ENCODE measurements at places on chromosomes 11 and 22.

DNA sequence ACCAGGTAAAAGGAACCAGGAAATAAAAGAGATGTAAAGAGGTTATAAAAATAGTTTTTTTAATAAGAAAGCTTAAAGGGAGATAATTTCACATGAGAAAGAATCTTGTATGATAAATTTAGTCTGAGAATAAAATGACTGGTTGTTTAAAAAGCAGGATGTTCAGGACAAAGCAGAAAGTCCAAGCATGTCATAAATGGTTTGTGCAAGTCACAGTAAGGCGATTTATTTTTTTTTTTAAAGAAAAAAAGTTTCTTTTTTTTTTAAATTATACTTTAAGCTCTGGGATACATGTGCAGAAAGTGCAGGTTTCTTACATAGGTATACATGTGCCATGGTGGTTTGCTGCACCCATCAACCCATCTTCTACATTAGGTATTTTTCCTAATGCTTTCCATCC lies 30.8 kb downstream of the GLYATL2 start:
- no peak for DNase-seq

DNA sequence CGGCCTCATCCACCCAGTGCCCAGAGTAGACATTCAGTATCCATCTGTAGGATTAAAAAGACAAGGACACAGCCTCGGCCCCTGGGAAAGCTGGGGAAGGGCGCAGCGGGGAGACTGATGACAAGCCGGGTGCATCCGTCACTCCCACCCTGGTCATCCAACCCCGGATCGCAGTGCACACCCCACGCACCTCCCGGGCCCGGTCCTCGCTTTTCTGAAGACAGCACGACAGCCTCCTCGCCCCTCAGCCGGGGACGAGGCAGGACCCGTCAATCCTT lies 1.1 kb downstream of the FCHSD2 start:
- peak; percentile 58 for DNase-seq

DNA sequence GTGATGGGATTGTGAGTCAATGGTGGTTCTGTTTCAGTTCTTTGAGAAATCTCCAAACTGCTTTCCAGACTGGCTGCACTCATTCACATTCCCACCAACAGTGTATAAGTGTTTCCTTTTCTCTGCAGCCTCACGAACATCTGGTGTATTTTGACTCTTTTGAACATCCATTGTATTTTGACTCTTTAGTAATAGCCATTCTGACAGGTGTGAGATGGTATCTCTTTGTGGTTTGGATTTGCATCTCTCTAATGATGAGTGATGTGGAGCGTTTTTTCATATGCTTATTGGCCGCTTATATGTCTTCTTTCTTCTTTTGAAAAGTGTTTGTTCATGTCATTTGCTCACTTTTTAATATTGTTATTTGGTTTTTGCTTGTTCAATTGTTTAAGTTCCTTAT lies 19.4 kb downstream of the NELL1 start:
- no peak for DNase-seq

- no peak for DNase-seq
Measured at GRCh38 chr11:134098566-134099184, 29.8 kb downstream of the JAM3 start.

DNA sequence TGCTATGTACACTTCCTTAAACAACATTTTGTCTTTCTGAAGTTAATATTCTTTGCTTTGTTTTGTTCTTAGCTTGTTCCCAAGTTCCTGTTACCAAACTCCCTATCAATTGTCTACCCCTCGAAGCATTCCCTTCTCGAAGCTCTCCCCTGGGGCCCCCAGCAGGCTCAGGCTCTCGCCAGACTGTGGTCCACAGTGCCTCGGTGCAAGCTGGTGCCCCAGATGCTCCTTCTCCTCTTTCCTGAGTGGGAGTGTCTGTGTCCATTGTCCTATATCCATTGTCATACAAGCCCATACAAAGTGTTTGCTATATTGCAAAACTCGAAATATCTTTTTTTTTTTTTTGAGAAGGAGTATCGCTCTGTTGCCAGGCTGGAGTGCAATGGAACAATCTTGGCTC lies 51.7 kb upstream of the RTL6 start:
- no peak for DNase-seq

DNA sequence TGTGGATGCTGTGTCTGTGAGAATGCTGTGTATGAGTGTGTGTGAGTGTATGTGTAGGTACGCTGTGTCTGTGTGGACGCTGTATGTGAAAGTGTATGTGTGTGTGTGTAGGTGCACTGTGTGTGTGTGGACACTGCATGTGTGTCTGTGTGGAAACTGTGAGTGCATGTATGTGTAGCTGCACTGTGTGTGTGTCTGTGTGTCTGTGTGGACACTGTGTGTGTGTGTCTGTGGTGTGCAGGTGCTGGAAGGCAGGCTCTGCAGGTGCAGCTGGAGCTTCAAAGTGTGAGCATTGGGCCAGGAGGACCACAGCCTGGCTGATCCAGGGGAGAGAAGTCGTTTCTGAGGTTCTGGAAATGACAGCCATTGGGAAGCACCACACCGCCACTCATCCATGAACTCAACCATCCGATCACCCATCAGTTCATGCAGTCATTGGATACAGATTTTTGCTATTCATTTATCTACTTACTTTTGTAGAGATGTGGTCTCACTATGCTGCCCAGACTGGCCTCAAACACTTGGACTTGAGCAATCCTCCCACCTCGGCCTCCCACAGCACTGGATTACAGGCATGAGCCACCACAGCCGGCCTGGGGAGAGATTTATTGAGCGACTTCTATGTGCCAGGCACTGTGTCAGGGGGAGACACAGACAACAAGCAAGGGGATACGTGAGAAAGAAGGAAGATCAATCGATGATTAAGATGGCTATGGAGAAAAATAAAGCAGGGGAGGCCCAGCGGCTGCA lies 9.6 kb downstream of the TRPM5 start:
- DNase-seq, result no peak

DNA sequence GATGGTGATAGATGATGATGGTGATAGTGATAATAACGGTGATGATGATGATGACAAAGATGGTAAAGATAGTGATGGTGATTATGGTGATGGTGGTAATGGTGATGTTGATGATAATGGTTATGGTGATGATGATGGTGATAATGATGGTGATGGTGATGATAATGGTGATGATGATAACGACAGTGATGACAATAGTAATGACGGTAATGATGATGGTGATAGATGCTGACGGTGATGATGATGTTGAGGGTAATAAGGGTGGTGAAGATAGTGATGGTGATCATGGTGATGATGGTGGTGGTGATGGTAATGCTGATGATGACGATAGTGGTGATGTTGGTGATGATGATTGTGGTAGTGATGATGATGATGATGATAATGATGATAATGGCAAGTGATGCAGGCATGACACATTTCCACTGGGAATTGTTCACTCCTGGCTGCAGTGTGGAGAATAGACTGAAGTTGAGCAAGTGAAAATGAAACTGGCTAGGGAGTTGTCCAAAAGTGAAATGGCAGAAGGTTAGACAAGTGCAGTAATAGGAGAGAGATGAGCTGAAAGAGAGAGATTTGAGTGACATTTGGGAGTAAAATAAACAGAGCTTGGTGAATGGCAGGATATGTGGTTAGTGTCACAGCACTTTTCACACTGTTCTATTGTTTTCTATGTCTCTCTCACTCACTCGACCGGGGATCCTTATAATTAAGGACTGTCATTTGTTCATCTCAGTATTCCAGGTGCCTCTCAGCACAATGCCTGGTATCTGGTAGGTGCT lies 992.5 kb downstream of the OPCML start:
- peak; percentile 19 for DNase-seq

DNA sequence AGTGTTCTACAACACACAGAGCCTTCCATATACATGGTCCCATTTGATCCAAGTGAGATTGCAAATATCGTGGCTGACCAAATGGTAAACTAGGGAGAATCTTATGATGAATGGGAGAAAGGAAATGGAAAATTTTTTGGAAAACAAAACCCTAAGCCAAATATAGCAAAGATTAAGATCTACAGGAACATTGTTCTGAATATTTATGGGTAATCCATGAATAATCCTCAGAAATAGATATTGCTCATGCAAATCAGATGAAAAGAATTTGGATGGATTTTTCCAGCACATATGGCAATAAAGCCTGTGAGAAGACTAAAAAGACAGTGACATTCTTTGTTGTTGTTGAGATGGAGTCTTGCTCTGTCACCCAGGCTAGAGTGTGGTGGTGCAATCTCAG lies 21.7 kb upstream of the PRDM10 start:
- peak; percentile 58 for DNase-seq

DNA sequence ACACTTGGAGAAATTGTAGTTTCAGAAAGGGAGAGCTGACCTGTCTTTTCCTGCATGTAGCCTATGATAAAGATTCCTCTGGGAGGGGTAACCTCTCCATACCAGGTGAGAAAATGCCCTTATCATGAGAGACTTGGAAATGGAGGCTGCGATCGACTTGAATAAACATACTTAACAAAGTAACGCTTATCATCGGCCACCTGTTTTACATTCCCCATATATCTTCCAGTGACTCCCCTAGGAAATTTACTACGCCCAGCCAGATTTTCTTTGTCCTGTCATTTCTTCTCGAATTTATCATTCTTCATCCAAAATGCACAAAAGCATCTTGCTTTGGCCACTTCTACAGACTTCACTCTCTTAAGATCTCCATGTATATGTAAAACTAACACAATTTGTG lies 143.5 kb downstream of the CCDC81 start:
- DNase-seq, result no peak

DNA sequence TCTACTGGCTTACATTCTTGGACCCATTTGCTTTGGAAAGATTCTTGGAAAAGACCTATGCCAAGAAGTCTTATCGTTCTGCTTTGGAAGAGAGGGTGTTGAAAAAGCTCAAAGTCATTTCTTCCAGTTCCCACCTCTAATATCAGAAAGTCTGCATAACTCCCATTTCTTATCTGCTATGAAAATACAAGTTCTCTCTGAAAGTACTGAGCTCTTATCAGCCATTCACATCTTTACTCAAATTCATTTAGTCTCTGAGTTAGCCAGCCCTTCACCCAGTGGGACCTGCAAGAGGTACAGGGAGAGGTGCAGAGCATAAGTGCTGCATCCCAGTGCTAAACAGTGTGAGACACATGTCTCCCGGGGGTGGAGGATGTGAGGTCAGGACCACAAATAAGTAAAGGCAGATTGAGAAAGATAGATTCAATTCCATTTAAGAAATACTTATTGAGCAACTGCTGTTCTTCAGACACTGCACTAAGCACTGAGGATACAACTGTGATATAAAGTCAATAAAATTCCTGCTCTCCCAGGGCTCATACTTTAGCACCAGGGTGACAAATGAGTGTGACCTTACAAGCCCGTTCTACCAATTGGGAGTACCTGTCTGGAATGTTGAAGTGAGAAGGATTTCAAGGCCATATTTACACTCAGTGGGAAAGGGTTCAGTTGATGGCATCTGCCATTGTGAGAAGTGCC lies 76.7 kb downstream of the PISD start:
- DNase-seq, result peak; percentile 72

GRCh38 chr11:31001427-31001826 lies 368.1 kb downstream of the DCDC1 start:
- DNase-seq, result no peak

DNA sequence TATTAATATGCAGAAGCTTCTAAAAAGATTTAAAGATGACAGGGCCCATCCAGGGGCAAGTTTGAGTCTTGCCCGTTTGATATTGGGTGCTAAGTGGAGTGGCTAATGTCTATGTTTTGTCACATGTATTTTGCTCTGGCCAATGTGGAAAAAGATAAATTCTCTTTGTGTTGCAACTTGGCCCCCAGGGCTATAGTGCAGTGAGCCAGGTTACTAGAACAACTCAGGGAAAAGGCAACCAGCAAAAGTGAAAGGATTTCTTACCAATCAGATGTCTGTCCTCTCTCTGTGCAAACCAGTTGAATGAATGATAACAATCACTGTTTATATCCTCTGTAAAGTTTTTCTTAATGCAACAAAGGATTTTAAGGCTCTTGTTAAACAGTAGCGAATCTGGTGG lies 4.6 kb upstream of the CLNS1A start:
- DNase-seq, result no peak

DNA sequence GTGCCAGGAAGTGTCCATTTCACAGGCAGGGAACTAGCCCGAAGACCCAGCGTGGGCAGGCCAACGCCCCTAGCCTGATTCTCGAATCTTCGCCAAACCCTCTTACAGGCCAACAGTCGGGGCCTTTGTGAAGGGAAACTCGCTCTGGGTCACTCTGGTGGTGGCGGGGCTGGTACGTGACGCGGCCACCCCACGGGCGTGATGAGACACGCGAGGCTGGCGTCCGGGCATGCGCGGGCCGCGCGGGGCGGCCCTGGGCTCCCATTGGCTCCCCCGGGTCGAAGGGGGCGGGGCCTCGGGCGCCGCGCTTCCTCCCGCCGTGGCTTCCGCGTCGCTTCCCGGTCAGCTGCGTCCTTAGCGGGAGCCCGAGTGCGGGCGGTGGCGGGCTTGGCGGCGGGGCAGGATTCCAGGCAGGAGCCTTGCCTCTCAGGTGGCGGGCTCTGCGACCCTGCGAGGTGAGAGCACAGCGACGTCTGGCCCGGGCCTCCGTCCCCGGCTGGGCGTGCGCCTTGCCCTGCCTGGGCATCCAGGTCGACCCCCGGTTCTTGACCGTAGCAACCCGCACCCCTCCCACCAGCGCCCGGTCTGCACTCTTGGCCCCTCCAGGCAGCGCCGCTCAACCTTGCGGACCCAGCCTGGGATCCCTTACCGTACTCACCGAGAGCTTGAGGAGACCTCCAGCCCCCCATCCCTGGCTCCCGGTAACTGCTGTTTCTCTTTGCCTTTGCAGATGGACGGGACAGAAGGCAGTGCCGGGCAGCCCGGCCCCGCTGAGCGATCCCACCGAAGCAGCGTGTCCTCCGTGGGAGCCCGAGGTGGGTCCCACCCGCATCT lies at the start of gene FRMD8:
TSS of gene FRMD8 (plus strand) at position 331 of the 834 bp plus-strand sequence. CDS start at position 731, 400 bp downstream.
- DNase-seq, result peak; percentile 95

DNA sequence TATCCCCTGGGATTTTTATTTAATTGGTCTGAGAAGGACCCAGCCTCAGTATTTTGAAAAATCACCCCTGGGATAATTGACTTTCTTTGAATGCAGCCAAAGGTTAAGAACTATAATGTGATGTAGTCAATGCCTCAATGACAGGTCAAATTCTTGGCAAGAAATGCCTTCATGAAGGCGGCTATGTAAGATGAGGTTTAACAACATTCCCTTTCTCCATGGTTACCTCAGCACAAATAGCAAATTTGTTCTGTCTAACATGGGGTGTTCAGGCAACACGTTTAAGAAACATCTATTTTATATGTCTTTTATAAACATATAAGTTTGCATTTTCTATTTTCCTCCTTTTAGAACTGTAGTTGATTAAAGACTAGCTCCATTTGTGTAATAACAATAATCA lies 5.3 kb downstream of the SLN start:
- no peak for DNase-seq

DNA sequence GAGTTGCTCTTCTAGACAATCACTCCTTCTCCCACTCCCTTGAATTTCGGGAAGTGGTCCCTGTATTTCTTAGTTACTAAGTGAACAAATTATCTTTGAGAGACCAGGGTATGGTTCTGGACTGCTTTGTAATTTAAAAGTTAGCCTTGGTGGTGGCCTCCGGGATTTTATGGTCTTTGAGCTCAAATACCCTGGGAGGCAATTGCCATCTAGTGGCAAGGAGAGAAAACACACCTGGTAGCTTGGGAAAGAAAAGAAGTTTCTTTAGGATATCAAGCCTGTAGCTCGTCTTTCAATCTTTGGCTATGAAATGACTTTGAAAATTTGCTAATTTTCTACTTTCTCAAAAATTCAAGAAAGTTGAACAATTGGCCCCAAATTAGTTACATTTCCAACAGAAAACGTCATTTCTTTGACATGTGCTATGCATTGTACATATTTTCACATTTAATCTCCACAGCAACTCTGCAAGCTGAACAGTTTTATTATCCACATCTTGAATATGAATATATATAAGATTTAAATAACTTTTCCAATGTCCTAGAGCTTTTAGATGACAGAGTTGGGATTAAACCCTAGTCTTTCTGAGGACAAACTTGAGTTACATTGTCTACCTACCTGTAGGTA lies 39.1 kb downstream of the MMP27 start:
- peak; percentile 74 for DNase-seq

Data from GM23248 (cell line).